CD4-positive, alpha-beta T cell treated with Interleukin-21 for 1 hour (primary cell): ENCODE measurements at places on chromosomes 1 and 21.
A peak's percentile ranks its signal among the peaks of the same experiment; 100 is the strongest.

DNA sequence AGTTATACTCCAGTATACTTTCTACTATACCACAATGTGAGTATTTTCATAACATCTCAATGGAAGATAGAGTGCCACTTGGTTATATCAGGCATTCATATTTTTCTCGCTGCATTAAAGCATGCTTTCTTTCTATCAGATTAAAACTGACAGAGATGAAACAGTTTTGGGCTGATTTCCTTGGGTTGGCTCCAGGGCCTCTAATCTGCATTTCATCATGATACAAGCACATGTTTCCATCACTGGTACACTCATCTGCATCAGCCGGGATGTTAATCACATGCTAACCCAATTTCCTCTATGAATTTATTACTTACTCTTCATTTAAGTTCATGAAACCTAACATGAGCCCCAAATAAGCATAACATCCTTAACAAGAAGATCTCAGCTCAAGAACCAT, 289.0 kb upstream of the DAB1 start:
- DNase-seq = no peak

DNA sequence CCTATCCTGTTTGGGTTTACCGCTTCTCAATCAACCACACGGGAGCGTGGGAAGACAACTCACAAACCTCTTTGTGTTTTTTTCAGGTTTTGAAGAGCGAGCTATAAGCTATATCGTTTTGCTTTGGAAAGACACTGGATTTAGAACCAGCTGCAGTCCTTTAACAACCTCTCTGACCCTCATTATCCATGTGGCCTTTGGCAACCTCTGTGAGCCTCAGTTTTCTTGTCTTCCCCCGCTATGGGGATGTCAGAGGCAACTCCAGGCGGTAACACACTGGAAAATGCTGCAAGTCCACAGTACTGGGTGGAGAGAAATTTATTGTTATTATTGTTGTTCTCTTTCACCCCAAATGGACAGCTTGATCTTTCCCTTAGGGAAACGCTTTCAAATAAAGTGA, 100.0 kb downstream of the ETS2 start:
- DNase-seq = no peak

DNA sequence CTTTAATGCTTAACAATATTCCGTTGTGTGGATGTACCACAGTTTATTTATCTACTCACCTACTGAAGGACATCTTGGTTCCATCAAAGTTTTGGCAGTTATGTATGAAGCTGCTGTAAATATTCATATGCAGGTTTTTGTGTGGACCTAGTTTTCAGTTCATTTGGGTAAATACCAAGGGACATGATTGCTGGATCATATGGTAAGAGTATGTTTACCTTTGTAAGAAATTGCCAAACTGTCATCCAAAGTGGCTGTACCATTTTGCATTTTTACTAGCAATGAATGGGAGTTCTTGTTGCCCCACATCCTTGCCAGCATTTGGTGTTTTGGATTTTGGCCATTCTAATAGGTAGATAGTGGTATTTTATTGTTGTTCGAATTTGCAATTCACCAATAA, 10.0 kb downstream of the ZSCAN20 start:
- no peak for DNase-seq

- no peak for DNase-seq
Measured at GRCh38 chr1:118012515-118013124, 83.1 kb downstream of the WDR3 start.

DNA sequence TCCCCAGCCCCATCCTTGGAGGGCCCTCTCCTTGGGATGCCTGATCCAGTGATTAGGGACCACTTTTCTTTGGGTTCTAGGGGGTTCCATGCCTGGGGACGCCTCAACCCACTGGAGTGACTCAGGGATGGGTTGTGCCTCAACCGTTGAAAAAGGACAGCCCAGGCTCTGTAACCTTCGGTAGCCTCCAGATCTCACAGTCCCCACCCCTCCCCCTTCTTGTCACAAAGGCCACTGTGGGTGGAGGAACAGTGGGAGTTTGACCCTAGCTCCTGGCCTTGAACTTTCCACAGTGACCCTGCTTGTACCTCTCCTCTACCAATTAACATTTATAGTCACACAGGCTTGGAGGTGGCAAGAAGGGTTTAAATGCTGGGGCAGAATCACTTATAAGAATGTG, 2.6 kb upstream of the RORC start:
- DNase-seq = no peak

DNA sequence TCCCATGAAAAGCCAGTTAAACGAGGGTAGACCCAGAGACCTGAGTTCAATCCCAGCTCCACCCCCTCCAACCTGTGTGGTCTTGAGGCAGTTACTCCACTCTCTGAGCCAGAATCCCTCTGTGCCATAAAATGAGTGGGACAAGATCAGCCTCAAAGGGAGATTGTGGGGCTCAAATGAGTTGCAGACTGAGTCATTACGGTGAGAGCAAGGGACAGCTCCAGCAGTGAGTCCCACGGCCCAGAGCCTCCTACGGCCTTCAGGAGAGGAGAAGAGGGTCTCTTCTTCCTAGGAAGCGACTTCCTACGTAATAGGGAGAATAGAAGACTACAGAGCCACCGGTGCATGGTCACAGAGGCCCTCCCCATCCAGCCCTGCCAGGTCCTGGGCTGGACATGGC, 6.7 kb upstream of the CAMK2N1 start:
- DNase-seq = no peak

- no peak for DNase-seq
Measured at GRCh38 chr21:42219606-42220137, 732 bp downstream of the ABCG1 start.

DNA sequence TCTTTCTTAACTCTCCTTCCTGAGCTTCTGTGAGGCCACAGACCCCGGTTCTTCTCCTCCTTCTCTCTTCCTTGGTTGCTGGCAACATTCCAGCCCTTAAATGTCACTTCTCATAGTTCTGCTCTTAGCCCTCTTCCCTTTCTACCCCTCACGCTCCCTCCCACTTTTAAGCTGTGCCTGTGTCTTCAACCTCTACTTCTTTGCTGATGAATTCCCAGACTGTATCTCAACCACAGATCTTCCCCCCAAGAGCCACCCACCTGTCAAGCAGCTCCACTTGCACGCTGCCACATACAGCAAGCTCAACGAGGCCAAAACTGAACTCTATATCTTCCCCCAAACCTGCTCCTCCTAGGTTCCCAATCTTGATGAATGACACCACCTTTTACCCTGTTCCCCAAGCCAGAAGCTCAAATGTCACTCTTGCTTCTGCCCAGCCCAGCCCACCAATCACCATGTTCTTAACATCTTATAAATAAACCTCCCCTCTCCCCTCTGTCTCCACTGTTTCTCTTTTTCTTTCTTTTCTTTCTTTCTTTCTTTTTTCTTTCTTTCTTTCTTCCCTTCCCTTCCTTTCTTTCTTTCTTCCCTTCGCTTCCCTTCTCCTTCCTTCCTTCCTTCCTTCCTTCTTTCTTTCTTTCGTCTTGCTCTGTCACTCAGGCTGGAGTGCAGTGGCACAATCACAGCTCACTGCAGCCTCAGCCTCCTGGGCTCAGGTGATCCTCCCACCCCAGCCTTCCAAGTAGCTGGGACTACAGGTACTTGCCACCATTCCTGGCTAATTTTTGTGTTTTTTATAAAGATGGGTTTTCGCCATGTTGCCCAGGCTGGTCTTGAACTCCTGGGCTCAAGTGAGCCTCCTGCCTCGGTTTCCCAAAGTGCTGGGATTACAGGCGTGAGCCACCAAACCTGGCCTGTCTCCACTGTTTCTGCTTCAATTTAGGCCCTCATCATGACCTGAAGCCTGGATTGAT, 19.8 kb upstream of the PTP4A2 start:
- peak; percentile 37 for DNase-seq

DNA sequence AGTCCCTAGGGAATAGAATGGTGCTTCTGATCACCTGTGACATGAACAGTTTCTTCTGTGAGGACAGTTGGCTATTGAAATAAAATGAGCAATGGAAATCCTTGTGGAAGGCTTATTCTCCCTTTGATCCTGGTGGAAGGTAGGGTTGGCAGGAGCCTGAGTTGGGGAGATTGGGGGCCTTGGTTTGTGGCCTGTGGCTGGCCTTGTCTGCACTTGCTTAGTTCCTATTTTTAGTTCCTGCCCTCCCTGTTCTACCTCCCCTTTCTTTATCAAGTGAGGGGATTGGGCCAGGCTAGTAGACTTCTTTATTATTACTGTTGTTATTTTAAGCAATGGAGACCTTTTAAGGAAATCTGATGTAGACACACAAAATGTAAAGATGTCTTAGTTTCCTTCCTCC, 8.2 kb downstream of the DMRTB1 start:
- no peak for DNase-seq

DNA sequence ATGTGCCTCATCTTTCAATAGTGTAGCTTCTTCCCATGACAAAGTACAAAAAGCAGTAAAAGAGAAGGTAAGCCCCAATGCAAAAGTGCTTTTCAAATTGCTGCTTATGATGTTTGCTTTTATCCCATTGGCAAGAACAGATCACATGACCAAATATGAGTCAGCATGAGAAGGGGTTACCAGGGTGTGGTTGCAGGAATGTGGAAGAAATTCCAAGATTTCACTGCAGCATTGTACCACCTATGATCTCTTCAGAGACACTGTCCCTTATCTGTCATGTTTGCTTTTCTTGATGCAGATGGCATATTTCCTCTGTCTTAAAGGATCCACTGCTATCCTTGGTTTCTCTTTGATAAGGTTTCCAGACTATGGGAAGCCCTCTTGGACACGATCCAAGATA, 1006.9 kb upstream of the PRMT6 start:
- no peak for DNase-seq

DNA sequence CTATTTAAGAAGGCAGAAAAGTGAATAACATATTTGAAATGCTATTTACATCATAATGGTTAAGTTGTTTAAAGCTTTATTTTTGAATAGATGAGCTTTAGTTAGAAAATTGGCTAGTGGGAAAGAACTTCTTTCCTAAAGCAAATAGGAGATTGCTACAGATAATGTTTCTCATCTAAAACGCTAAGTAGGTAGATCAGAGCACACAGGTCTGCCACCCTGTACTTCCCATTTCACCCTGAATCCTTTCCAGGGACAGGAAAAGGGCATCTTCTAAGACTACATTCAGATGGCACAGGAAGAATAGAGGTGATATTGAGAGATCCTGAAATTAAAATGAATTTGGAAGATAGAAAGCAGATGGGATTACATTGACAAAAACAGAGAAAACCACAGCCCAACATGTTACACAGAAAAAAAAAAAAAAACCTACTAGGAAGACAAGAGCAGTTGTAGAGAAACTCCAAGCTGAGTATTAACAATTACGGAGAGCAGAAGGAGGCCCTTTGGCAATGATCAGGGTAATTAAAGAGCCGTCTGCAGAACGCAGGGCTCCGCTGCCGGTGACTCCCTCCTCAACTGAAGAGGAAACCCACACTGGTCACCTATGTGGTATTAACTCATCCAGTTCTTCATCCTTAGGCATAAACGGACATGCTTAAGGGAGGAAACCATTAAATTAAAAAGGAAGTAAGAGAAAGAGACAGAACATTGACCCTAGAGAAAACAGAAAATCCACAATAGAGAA, 53.6 kb upstream of the MAP10 start:
- DNase-seq = no peak

- no peak for DNase-seq
Measured at GRCh38 chr1:55938376-55938850, 641.0 kb downstream of the PLPP3 start.

GRCh38 chr1:64856553-64856952, 109.8 kb downstream of the JAK1 start:
- DNase-seq = no peak

DNA sequence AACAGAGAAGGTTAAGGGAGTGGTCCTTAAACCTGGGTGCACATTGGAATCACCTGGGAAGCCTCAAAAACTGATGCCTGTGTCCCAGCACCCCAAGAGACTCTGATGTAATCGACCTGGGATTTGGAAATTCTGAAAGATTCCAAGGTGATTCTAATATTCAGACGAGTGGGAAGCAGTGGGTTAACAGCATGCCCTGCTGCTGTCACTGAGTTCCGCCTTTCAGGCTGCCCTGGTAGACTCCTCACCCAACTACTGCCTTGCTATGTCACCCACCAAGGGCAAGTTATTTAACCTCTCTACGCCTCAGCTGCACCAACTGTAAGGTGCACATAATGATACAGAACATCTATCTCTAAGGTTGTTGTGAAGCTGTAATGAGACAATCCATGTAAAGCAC, 59.2 kb downstream of the CD34 start:
- no peak for DNase-seq

GRCh38 chr1:219223496-219223895, 49.8 kb downstream of the LYPLAL1 start:
- DNase-seq = no peak

DNA sequence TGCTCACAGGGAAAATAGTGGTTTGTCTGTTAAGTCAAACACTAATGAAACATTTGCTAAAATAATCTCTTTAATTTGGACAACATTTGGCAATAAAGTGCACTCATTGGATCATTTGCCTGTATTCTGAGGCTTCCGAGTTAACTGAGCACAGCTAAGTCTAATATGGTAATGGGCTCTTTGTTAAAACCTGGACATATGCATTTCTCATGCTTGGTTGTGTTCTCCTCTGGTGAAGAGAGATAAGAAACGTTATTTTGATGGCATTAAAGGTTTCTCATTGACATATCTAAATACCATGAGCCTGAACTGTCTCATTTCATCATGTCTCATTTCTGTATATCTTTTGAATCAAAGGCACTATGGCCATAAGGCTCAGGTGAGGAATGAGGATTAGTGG, 13.4 kb upstream of the NRIP1 start:
- DNase-seq = no peak
